Hematopoietic multipotent progenitor cell treated with erythropoietin and hydrocortisone succinate and interleukin-3 and kit ligand, for 8 days (in vitro differentiated cells): ENCODE measurements at places on chromosomes 12 and 14.

- no peak for DNase-seq
Observed at GRCh38 chr12:127310548-127310947, 956.4 kb upstream of the TMEM132C start.

- peak; percentile 35 for DNase-seq
Observed at GRCh38 chr12:40946612-40947194, 241.4 kb upstream of the PDZRN4 start.

DNA sequence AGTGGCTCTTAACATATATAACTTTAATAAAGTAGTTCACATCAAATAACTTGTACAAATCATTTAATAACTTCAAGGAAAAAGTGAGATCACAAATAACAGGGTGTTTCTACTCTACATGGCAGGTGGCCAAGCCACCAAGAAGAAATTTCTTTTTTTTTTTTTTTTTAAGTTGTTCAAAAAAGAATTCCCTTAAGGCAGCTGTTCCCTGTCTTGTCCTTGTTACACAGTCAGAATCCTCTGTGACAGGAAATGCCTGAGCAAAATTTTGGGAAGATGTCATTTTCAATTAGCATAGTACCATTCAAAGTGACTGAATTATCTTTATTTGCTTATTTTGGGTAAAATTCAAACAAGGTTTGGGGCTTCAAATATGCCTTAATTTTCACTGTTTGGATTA is 79.4 kb downstream of the LIN7A start:
- DNase-seq, result no peak

DNA sequence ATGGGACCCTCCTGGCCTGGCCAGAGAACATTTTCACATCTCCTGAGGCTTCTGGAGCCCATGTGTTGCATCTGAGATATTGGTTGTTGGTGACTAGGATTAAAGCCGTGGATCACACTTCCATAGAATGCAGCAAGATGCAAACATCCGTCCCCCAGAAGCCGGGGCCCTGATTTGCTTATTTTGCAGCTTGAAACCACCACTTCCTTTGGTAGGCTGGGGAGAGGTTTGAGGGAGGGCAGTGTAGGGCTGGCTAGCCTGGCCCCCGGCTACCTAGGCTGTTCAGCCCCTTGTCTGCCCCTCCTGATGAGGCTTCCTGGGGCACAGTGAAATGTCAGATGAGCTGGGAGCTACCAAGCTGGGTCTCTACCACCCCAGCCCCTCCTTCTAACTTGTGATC is 209.7 kb upstream of the PWP1 start:
- DNase-seq, result no peak

DNA sequence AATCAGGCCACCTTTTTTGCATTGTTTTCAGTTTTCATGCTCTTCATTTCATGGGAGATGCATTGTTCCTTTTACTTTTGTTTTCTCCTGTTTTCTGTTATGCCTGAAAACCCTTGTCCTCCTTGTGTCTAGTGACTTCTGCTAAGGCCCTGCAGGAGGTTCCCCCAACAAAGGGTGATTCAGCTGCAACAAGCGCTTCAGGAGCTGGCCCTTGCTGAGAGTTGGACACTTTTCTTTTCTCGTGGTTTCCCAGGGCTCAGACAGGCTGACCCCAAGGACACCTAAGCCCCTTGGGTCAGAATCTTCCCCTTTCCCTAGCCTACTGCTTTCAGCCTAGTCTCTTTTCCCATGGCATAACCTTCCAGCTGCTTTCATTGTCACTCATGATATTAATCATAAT is 98.9 kb downstream of the PLXNC1 start:
- no peak for DNase-seq

GRCh38 chr14:68182492-68182891 is 362.9 kb downstream of the RAD51B start:
- no peak for DNase-seq

DNA sequence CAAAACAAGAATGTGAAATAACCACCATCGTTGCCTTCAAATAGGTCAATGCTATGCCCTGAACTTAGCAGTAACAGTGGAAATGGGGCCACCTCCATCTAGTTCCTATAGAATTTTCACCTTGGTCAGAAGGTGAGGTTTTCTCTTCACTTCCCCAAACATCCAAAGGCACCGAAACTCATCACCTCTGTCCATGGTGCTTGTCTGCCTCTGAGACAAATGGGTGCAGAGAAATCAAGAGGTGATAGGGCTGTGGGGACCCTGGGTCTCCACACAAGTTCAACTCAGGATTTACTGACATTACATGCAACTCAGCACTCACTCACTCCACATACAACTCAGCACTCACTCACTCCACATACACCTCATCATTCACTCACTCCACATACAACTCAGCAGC is 26.2 kb upstream of the TMEM132C start:
- DNase-seq, result no peak

DNA sequence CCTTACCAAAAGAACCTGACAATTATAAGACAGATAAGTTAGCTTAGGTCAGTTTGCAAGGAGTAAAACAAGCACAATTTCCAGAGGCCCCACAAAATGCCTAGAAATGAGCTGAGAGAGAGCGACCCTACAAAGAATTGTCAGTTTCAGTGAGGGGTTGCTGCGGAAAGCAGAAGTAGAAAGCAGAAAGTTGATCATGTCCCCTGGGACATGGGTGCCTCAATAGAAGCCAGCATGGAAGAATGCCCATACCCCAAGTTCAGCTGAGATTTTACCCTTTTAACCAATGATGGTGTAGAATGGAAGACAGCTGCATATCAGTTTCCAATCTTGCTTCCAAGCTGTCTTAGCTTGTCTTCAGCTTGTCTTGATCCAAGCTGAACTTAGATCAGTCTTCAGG is 21.8 kb upstream of the CRY1 start:
- DNase-seq, result no peak

DNA sequence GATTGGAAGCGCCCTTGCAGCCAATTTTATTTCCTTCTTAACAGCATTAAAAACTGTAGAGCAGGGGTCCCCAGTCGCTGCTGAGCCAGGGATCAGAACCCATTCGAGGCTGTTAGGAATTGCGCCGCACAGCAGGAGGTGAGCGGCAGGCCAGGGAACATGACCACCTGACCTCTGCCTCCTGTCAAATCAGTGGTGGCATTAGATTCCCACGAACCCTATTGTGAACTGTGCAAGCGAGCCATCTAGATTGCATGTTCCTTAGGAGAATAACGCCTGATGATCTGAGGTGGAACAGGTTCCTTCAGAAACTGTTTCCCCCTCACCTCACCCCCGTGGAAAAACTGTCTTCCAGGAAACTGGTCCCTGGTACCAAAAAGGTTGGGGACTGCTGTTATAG is 107.4 kb downstream of the DNAI7 start:
- no peak for DNase-seq

GRCh38 chr14:52950898-52951680 is at the start of gene FERMT2:
TSS of gene FERMT2 (minus strand) at chr14:52951050. CDS start at chr14:52950568, 482 bp downstream.
- DNase-seq, result no peak

GRCh38 chr12:40473962-40474361 is 218.3 kb upstream of the CNTN1 start:
- no peak for DNase-seq

GRCh38 chr14:36320897-36321381 is 502 bp upstream of the MBIP start:
- DNase-seq, result no peak

GRCh38 chr14:34300882-34301734 is 160.9 kb downstream of the SPTSSA start:
- DNase-seq, result peak; percentile 71

GRCh38 chr12:115661112-115661511 is 616.4 kb downstream of the MED13L start:
- no peak for DNase-seq

DNA sequence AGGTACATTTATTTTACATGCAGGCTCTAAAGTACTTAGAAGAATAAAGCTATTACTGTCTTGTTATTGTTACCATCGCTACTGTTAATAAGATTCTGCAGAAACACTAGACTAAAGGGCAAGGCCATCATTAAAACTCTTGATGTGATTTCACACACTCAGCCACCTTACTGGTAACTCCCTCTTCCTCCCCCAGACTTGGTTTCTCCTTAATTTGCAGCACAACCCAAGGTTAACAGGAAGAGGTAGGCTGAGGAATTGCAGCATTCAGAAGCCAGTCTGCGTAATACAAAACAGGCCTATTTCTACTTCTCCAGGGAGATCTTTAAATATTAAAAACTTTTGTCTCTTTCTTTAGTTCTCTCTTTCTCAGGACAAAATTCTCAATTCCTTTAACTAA is 210.3 kb downstream of the BTG1 start:
- DNase-seq, result no peak

- peak; percentile 83 for DNase-seq
Observed at GRCh38 chr14:44914849-44915248, 46.9 kb downstream of the KLHL28 start.

DNA sequence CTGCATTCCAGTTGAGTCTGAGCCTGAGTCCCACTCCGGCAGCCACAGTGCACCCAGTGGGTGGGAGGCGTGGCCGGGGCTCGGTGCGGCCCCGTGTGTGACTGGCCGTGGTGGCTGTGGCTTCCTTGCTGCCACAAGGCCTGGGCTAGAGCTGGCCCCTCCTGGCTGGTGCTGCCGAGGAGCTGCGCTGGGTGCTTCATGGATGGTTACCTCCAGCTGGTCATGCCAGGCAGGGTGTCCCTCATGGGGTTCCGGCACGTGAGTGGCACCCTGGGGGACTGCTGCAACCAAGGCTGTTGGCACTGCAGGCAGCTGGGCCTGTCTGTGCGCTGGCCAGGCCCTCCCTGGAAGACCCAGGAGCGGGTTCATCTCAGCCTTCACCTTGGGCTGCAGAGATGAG is 62.7 kb downstream of the KIF26A start:
- no peak for DNase-seq

GRCh38 chr12:29066011-29066588 is 83.0 kb upstream of the FAR2 start:
- DNase-seq, result no peak

GRCh38 chr12:50636505-50636904 is 127.4 kb upstream of the ATF1 start:
- no peak for DNase-seq

DNA sequence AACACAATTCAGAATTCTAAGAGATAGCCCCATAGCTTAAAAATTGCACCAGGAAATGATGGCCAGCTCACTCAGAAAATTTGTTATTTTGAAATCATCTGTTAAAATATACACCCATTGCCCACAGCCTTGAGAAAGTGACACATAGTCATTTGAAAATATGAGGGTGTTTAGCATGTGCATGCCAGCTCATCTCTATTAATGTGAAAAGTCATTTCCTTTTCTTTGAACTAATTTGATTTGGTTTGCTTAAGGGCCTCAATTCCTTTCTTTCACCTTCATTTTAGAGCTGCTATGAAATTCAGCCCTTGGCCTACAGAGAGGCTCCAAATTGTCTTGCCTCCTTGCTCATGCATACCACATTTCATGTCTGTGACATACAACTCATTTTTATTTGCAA is 241.4 kb downstream of the PHLDA1 start:
- DNase-seq, result no peak

DNA sequence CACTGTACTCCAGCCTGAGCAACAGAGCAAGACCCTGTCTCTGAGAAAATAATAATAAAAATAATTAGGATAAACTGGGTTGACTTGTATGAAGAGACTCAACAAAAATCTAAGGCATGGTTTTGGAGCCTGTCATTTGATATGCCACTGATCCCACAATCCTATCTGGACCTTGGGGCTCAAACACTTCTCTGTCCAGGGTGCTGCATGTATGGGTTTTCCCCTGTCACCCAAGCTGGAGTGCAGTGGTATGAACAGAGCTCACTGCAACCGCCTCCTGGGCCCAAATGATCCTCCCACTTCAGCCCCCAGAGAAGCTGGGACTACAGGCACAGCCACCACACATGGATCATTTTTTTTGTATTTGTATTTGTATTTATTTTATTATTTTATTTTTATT is 5.3 kb upstream of the VSIG10 start:
- DNase-seq, result no peak

GRCh38 chr14:93936245-93936644 is 9.1 kb downstream of the FAM181A start:
- DNase-seq, result peak; percentile 57
